ENCODE measurements at places on chromosomes 12 and 14.

DNA sequence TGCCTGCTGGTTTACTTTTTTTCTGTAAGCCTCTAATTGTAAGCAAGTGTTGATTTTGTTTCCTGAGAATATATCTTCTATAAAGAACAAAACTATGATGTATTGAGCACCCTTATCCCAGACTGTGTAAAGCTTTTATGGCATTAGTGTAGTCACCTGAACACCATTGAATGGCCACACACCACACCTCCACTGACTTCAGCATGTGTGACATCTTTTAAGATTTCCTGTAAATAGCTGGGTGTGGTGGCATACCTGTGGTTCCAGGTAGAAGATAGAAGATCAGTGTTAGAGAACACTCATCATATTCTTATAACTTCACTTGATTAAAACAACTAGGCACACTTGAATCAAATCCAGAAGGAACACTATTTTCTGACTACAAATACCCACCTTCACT is 51.3 kb downstream of the WBP11 start:
- DNase-seq: no peak

GRCh38 chr12:83141460-83141994 is 454.8 kb downstream of the TMTC2 start:
- no peak for DNase-seq

GRCh38 chr12:2893007-2893406 is 2.3 kb downstream of the TULP3 start:
- no peak for DNase-seq

- DNase-seq: no peak
These were observed 106.0 kb downstream of the SLC41A2 start for GRCh38 chr12:104852102-104852501.

DNA sequence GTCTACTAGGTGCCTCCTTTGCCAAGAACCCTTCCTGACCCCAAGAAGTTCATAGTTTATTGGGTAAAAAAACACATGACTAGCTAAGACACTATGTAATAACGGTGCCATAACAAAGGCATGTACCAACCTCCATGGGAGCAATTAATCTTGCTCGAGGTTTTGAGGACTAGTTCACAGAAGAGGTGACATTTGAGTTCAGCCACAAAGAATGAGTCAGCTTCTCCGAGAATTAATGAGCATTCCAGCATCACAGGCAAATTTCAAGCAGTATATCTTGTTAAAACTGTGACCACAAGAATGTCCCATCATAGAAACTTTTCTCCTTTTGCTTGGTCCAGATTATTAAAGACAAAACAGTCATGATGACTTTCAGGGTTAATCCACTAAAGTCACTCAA is 113.0 kb upstream of the RAP1B start:
- DNase-seq: peak; percentile 22

DNA sequence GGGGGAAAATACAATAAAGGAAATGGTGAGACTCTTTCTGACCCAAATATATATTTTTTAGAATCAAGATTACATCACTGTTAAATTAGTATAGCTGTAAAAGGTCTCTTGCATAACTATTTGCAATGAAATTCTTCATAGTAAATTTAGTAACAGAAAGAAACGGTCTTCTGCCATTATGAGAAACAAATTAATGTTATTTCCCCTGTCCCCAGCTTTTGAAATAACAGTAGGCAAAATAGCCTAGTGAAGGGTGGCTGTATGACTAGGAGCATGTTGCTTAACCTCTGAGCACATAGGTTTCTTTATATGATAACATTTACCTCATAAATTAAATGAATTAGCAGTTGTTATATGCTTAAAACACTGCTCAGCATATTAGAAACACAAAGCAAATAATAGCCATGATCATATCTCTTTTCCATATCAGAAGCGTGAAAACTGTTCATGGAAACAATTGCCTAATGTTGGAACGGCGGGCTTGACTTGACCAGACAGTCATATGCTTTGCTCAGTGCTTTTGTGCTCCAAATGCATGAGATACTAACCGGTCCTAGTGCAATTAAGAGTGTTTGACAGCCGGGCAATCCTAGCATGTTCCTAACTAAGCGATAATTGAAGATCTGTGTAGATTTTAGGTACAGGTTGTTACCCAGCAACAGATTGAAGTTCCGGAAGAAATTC is 24.0 kb downstream of the BHLHE41 start:
- DNase-seq: no peak

- DNase-seq: no peak
These were observed 101.2 kb downstream of the TMEM30B start for GRCh38 chr14:61179796-61180398.

DNA sequence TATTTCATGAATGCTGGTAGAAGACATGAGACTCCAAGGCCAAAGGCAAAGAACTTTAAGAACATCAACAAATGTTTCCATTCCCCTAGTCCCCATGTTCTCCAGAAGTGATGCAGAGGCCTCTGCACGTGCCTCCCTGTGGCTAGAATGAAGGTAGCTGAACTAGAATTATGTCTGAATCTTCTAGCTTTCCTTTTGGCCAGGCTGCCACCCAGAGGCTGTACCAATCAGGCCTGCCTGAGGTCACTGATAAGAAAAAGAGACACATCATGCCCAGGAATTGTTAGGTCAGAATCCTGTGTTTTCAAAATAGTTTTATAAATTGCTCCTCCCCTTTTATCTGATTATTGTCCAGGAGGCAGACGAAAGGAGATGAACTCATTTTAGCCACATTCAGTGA is 188.0 kb upstream of the SLC16A7 start:
- no peak for DNase-seq

DNA sequence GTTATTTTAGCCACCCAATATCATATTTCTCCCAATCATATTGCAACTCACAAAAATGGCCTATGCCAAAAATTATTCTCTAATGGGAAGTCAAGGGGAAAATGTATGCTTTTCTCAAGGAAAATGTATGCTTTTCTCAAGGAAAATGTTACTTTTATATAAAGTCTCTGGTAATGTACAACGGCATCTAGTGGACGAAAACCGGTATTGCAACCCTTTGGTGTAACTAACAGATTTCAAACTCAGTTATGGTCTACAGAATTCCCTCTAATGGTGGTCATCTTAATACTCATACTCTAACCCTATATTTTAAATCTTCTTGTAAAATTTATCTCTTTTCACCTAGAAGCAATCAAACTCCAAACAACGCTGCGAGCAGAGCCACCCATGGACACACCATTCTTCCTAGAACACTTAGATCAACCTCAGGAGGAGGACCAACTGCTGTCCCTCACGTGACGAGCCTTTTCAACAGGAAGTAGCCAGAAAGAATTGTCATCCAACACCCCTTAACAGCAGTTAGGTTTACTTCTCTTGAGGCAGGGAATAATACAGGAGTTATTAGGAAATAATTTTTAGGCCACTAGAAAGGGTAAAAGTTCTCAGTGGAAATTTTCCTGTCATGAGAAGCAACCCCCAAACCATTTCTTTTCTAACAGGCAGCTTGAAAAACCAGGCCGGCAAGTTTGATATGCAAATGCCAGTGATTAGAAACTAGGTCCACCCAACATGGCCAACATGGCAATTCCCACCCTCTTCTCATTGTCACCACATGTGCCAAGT is 20.1 kb downstream of the APOBEC1 start:
- DNase-seq: peak; percentile 57

DNA sequence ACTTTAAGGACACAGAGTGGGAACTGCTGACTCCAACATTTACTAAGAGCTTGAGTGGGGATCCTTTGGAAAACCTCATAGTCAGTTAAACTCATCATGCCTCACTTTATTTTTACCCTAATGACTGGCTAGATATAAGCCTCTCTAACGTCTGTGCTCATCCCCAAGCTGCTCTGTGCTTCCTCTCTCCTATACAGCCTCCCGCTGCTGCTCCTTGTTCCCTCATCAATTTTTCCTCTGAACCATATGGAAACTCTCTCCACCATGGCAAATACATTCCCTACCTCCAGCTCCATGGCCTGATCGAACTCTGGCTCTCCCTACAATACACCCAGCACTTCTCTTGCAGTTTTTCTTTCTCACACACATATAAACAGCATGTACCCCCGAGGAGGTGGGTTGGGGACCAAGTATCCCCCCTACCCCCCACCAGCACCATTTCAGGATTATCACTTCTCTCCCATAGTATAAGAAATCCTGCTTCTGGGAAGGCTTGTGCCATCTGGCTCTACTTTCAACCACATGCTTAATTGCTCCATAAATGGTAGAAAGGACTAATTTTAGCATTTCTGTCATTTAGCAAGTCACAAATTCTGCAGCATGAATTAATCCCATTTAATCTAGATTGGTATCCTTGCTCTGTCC is 39.2 kb upstream of the DYRK2 start:
- DNase-seq: no peak

- no peak for DNase-seq
These were observed 5.7 kb downstream of the MCRS1 start for GRCh38 chr12:49562233-49562632.

- peak; percentile 26 for DNase-seq
These were observed 106.6 kb downstream of the PRICKLE1 start for GRCh38 chr12:42482748-42483520.

Measured in CD4-positive, alpha-beta T cell treated with Interleukin-10 for 1 hour (primary cell).